ENCODE measurements at places on chromosomes 2 and 18.

DNA sequence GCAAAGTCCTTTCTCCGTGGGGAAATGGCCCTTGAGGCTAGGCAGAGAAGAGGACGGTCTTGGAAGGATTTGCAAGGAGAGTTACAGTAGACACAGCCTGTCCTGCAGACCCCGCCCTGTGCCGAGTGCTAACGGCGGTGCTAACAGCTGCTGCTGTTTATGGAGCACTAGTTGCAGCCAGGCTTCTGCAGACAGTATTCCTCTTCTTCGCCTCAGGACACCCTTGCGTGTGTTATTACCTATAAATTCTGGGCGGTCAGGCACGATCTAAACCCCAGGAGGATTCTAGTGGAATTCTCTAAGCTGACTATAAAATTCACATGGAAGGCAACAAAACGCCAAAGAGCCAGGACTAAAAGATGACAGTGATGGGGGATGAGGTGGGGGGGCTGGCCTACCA, 139.8 kb downstream of the GLI2 start:
- no peak for DNase-seq

DNA sequence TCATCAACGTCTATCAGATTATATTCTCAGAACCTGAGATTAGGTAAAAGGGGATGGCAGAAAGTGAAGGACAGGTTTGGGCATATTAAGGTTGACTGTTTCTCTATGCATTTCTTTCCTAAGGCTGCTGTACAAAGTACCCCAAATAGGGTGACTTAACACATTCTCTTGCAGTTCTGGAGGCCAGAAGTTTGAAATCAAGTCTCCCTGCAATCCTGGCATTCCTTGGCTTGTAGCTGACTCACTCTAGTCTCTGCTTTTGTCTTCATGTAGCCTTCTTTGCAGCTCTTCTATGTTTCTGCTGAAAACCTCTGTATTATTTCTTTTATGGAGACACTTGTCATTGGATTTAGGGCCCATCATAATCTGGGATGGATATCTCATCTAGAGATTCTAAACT, 364.3 kb downstream of the PLCL1 start:
- no peak for DNase-seq

DNA sequence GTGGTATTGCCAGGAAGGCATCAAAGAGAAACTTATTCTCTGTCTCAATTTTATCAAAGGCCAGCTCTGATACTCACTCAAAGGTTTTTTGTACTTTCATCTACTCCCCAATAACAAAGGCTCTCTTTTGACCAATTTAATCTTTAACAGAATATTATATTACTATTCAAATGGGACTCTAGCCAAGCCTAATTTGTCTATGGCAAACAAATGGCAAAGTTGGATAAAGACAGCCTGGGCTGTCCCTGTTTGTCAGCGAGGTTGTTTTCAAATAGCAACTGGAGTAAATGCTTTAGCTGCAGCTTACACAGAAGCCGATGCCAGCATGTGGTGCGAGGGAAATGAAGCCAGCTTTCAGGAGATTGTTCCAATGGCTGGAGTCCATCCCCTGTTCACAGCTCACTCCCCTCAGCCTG, 80.1 kb upstream of the CTNNA2 start:
- no peak for DNase-seq

- no peak for DNase-seq
Measured at GRCh38 chr2:179614121-179614520, 247.3 kb downstream of the ZNF385B start.

GRCh38 chr18:27010784-27011183, 145.3 kb upstream of the AQP4 start:
- DNase-seq: no peak

GRCh38 chr2:205280596-205281236, 401.6 kb upstream of the NRP2 start:
- DNase-seq: no peak

GRCh38 chr2:165686800-165687199, 107.2 kb downstream of the GALNT3 start:
- DNase-seq: no peak

DNA sequence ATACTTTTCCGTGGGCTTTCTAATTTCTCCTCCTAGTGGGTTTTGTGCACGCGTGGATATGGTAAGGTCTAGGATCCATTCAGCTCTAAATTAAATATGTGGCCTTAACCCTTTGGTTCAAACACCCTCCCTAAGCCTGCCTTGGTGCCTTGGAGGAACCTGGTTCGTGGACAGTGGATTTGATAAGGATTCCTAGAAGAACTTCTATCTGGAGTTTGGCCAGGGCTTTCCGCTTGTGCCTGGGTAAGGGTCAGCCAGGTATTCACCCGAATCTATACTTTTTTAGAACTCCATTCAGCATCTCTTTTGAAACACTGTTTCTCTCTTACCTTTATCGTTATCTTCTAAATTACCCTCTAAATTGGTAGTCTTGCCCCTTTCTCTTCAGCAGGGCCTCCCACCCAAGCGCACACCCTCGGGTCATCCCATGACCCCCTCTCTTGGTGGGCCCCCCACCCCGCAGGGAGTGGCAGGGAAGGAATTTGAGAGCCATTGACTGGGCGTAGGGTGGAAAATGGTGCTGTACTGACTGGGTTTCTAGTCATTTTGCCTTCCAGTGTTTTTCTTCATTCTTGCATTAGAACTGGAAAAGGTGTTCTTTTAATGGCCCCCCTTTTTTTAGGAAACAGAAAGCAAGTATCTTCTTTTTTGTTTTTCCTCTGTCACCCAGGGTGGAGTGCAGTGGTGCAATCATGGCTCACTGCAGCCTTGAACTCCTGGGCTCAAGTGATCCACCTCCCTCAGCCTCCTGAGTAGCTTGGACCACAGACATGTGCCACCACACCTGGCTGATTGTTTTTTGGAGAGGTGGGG, 1.8 kb downstream of the SOCS6 start:
- no peak for DNase-seq

DNA sequence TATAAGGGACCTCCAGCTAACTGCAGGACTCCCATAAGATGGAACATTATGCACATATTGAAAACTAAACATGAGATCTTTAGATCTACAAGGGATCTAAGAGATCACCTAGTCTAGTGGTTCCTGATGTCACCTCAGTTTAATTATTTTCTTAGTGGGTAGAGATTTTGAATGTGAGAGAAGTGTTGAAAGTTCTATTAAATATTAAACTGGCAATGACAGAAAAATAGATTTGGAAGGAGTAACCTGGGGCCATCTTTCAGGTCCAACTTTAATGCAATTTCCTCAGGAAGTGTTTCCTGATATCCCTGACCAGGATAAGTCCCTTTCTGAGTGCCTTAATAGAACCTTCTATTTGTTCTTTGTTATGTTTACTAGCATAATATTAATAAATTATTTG, 29.1 kb upstream of the CPS1 start:
- DNase-seq: no peak

DNA sequence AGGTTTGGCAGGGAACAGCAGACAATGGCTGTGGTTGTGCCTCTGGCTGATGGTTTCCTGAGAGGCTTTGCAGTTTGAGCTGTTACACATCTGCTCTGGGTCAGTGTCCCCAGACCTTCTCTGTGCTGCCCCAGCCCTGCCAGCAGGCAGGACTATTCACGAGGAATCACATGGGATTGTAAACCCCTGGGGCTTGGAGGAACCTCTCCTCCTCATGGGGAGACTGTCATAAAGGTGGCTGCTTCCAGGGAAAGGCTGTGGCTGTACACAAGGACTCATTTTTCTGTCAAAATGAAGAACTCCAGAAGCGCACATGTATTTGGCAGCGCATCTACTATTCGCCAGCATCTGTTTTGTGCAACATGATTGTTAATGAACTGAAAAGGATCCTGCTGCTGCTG, 142.6 kb upstream of the CYP1B1 start:
- no peak for DNase-seq

GRCh38 chr2:100639588-100640390, 77.0 kb downstream of the PDCL3 start:
- no peak for DNase-seq

DNA sequence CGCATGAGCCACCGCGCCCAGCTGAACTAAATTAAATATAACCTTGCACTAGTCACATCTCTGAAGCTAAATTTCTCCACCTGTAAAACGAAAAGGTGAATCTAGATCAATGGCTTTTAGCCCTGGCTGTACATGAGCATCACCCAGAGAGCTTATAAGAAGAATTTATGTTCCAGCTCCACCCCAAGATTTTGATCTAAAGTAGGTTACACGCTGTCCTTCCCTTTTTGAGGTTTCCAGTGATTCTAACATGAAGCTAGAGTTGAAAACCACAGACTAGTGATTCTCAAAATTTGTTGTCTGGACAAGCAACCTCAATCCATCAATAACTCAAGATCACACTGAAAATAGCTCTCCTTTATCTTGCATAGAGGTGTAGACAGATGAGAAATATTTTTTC, 208.8 kb upstream of the CRIM1 start:
- DNase-seq: no peak

- peak; percentile 13 for DNase-seq
Measured at GRCh38 chr2:43937269-43937820, 58.4 kb downstream of the LRPPRC start.

GRCh38 chr2:184004289-184004947, 593.9 kb upstream of the ZNF804A start:
- no peak for DNase-seq

Data from NCI-H1048 (cell line).